ENCODE measurements at places on chromosomes 13 and 19.

DNA sequence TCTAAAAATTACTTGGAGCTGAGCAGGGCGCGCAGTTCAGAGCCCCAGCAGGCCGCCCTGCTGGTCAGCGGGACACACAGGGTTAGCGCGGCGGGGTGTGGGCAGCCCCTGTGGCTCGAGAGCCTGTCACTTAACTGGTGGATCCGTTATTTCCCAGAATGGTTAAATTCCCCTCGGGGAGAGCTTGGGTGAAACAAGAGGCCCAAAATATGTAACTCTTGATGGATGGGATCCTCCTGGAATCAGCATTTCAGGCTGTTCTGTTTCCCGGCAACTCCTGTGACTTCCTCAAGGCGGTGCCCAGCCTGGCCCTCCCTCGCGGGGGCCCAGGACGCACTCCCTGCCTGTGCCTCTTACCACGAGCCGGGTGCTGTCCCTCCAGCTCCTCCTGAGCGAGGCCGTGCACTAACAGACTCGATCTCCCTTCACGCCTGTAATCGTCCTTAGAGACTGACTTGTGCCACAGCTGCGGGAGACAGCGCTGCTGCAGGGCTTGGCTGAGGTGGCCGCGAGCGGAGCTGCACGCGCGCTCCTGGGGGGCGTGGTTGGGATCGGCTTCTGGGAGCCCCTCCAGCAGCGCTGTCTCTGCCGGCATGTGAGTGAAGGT is 9.7 kb downstream of the PTBP1 start:
- DNase-seq: no peak

DNA sequence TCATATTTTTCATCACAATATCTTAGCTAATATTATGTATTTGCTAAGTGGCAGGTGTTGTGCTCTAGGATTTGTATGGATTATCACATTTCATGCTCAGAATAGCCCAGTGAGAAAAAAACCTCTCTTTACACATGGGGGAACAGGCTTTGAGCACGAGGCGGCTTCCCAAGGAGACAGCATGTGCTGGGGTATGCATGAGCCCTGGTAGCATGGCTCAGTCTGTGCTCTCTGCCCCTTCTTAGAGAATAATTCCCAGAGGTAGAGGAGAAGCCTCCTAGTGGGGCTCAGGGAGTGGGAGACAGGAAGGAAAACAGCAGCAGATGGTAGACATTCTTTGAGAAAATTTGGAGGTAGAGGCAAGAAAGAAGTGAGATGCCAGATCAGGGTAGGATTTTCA is 31.6 kb downstream of the RNASEH2B start:
- no peak for DNase-seq

- no peak for DNase-seq
Observed at GRCh38 chr13:50970956-50971355, 61.4 kb downstream of the RNASEH2B start.

DNA sequence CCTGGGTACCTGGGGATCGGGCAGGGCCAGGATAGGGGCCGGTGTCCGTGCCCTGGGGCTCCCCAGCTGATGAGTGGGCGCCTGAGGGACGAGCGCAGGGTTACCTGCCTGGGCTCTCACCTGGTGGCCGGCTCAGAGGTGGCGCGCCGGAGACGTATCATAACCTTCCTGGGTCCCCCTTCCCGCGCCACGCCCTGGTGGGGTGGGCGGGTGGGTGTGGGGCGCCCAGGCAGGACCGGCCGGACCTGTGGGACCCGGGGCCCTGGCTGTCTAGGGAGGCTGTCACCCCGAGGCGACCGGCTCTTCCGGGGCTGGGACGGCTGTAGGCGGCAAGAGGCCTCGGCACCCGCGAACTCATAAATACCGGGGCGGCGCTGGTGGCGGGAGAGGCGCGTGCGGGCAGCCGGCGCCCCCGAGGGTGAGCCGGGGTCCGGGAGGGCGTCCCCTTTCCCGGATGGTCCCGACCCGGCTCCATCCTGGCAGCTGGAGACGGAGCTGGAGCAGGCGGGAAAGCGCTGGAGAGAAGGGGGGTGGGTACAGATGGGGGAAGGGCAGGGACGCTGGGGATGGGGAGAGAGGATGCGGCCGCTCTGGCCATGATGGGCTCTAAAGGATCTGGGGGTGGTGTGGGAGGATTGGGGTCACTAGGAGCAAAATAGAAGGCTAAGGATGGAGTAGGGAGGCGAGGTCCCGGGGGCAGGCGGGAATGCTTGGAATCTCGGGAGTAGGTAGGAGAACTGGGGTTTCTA is at the start of gene ACP7:
Gene ACP7 (plus strand): TSS at position 386 of the 749 bp plus-strand sequence. CDS start 902 bp downstream, outside the sequence.
- no peak for DNase-seq

GRCh38 chr13:73365252-73365651 is 306.4 kb downstream of the KLF5 start:
- DNase-seq: no peak

DNA sequence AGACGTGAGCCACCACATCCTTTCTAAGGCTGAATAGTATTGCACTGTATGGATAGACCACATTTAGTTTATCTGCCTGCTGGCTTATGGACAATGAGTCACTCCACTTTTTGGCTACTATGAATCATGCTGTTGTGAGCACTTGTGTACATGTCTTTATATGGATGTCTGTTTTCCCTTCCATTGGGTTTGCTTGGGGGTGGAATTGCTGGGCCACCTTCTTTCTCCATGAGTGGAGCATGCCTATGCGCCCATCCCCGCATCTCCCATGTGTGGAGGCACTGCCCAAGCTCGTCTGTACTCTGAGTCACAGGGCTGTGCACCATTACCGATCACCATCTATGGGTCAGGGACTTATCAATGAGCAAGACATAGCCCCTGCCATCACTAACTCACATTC is 127.2 kb upstream of the GJB6 start:
- DNase-seq: no peak

Data from NCI-H1048 (cell line).